ENCODE measurements at places on chromosomes 5 and 9. TPM values are rescaled to one million over a fixed set of nuclear protein-coding genes. Genes with fewer than 3 reads are reported as not detected.

The SNCAIP gene
- total RNA-seq, result 3.6 TPM

The ACOT12 gene
- not detected for total RNA-seq

The FAM200C gene
- 1.9 TPM for total RNA-seq

The FEM1C gene
- total RNA-seq, result 25.2 TPM

The SPRY4 gene
- total RNA-seq, result 79.7 TPM

The TCF7 gene
- total RNA-seq, result 3.9 TPM

The KCNV2 gene
- not detected for total RNA-seq

The S1PR3 gene
- total RNA-seq, result 13.9 TPM

The ECSCR gene
- 26.7 TPM for total RNA-seq

The PCDHGC4 gene
- 1.7 TPM for total RNA-seq

The UBE2B gene
- total RNA-seq, result 91.0 TPM

The SOX30 gene
- total RNA-seq, result not detected

The CDX1 gene
- 0.35 TPM for total RNA-seq

All from mesenteric fat pad (tissue), 1 donor.